ENCODE measurements at places on chromosomes 6 and 20.
A peak's percentile ranks its signal among the peaks of the same experiment; 100 is the strongest.

- no peak for DNase-seq
Observed at GRCh38 chr20:62704341-62704948, 4.2 kb upstream of the NTSR1 start.

DNA sequence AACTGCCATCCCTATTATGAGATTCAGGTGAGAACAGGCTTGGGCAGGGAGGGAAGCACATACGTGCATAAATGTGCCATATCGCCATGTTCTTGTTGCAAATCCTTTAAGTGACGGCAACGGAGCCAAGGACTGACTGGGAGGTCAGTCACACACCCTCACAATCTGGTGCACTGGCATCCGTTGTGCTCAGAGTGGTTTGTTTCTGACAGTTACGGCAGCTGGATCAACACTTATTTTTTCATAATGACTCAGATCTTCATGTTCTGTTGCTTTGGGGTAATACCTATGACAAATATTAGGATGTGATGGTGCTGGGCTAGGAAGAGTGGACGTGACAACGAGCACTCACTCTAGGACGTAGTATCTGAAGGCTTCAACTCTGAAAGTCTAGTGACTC, 56.2 kb upstream of the PREP start:
- DNase-seq = peak; percentile 8

- DNase-seq = no peak
Observed at GRCh38 chr20:23536328-23536974, 31.8 kb downstream of the CST9L start.

- no peak for DNase-seq
Observed at GRCh38 chr6:4466769-4467480, 309.3 kb upstream of the CDYL start.

DNA sequence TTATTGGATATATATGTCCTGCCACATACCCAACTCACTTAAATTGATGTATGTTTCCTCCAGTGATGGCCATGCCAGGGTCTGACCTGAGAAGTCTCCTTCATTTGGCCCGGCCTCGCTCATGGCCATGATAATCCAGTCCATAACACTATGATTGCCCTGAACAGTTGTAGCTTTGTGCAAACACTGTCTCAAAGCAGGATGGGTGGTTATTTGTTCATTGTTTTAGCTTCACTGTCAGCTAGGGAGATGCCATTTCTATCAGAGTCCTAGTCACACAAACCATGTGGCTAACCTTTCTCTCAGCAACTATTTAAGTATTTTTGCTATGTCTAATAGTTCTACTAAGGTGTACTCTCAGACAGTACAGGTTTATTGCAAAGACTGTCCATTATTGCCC, 47.6 kb upstream of the ZNF337 start:
- no peak for DNase-seq

DNA sequence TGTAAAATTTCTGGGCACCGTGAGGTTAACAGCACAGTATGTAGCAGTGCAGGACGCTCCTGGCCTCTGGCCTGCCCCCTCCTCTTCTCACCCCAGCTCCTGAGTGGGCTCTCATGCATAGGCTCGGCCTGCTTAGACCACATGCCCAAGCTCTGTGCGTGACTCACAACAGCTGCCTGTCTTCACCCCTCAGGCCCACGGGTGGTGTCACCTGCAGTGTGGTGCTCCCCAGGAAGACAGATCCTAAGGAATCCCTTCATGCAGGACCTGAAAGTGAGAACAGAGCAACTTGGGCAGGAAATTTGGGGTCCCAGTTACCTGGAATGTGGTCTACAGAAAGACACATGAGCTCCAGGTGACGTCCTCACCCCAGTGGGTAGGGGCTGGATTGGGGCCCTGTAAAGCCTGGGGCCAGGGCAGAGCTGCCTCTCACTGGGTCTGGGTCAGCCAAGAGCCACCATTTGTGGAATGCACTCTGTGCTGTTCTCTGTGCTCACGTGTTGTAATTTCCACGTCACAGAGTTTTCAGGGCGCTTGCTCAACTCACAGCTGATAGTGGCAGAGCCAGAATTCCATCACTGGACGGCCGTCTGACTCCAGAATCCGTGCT, 37.0 kb upstream of the PXDC1 start:
- no peak for DNase-seq

DNA sequence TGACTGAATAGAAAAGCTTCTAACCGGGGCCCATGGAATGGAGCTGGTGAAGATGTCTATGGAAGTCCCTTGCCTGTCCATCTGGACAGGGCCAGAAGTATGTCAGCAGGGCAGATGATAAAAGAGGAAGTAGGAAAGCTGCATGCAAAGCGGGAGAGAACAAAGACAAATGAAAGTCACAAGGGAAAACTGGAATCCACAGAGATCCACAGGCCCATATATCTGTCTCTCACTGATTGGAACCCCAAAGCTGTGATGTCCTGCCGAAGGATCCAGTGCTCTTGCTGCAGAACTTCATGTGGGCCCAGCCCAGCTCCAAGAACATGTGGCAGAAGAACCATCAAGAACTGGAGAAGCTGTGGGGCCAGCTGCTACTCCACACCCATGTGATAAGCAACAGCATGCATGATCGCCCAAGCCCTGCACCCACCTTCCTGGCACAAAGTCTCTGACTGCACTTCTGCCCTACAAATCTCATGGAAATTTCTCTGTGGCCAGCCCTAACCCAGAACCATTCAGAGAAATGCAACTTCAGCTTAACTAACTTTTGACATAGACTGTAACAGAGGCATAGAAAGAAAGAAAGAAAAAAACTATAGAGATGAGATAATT, 716.0 kb downstream of the KIF16B start:
- no peak for DNase-seq

DNA sequence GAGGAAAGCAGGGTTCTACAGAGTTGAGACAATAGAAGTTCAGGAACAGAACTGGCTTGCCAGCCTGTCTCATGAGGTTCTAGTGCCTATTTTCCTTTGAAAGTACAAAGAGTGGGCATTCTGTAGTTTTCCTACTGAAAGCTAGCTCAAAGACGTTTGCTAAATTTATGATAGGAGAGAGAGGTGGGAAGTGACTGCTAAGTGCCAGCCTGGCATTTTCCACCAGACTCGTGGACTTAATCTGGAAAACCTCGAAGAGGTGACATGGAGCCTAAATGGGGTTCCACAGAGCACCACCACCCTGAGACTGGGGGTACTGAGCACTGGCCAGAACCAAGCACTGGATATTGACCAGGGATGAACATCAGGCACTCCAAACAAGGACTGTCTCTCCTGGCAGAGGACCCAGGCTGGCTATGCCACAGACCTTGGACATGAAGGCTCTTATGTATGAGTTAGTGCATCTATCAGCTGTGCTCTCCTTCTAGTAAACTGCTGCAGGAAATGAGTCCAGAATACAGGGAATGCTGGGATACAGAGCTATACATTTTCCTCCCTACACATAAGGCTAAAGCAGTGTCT, 7.1 kb downstream of the PEX6 start:
- DNase-seq = no peak

- DNase-seq = no peak
Observed at GRCh38 chr6:25022140-25022553, 86.4 kb upstream of the RIPOR2 start.

GRCh38 chr6:2818593-2818992, 23.1 kb downstream of the SERPINB1 start:
- DNase-seq = no peak

DNA sequence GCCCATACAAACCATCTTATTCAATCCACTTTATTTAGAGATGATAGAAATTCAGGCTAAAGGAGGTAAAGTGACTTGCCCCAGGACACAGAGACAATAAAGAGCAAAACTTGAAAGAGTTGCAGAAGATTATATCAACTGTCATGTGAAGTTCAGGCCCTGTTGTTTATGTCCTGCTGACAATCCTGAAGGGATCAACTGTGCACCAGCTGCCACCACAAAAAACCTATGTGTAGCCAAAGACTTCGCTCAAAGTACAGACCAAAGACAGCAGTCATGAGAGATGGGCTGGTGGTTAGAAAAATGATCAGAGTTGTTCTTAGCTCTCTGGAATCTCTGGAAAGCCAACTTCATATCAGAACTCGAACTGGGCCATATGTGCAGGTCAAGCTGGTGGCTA, 16.0 kb upstream of the CITED2 start:
- DNase-seq = no peak

DNA sequence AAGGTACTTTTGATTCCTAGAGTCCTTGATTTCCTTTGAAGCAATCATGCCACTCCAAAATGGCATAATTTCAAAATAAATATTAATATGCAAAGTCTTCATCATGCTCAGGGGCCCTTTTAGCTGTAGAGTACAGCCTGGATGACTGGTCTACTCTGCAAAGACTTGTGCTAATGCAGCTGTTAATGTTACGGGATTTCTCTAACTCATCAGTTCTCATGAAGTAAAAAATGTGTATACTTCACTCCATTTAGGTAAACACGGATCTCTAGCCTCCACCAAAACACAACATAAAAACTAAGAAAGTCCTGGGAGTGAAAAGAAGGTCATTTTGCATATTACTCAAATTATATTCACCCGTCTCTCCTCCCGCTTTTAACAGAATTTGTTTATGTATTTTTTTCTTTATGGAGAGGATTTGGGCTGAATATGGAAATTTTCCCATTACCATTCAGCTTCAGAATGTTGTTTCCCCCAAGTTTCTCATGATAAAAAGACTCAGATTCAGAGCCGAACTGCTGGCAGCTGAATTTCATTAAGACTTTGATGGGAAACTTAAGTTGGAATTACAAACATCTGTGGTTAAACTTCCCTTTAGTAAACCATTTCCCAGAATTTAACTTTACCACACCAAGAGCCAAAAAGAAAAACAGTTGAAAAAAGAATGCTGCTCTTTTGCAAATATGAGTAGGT, 8.7 kb downstream of the LAMA4 start:
- no peak for DNase-seq

GRCh38 chr6:18359237-18359885, 27.8 kb upstream of the RNF144B start:
- DNase-seq = no peak

GRCh38 chr20:39310363-39310995, 348.3 kb downstream of the DHX35 start:
- no peak for DNase-seq

DNA sequence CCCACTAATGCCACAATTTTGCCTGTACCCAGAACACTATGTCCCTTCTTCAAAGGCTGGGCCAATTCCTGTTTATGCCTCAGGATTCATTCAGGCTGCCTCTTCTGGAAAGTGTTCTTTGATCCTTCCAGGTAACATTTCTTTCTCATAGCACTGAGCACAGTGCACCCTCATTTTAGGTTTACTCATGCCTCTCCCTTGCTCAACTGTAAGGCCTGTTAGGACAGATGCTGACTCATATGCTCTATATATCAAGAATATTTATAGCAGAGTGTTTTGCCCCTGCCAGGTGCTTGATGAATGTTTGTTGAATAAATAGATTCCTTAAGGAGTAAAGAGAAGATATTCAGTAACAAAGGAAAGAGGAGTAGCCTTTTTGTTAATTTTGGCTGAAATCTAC, 263.9 kb downstream of the PHF3 start:
- no peak for DNase-seq

GRCh38 chr20:38645351-38645750, 43.7 kb downstream of the ARHGAP40 start:
- DNase-seq = no peak

GRCh38 chr6:135372758-135373157, 124.8 kb downstream of the AHI1 start:
- DNase-seq = no peak

- DNase-seq = no peak
Observed at GRCh38 chr20:57612436-57612835, 7.8 kb downstream of the ZBP1 start.

DNA sequence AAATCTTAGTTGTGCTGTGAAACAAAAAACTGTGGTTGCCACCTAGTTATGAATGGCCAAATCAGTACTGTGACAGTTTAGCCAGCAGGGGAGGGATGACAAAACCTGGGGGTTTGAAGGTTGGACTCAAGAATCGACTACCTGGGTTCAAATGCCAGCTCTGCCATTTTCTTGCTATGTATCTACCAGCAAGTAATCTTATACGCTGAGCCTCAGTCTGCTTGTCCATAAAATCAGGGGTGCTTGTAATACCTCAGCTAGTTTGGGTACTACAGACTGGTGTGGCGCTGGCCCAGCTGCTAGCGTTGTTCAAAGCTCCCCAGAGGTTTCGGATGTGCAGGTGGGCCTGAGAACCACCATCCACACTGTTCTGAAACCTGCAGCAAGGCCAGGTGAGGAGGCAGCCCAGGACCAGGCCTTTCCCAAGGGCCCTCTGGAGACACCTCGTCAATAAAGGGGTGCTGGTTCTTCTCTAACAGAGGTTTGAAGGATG, 40.4 kb downstream of the TRAM2 start:
- DNase-seq = no peak

DNA sequence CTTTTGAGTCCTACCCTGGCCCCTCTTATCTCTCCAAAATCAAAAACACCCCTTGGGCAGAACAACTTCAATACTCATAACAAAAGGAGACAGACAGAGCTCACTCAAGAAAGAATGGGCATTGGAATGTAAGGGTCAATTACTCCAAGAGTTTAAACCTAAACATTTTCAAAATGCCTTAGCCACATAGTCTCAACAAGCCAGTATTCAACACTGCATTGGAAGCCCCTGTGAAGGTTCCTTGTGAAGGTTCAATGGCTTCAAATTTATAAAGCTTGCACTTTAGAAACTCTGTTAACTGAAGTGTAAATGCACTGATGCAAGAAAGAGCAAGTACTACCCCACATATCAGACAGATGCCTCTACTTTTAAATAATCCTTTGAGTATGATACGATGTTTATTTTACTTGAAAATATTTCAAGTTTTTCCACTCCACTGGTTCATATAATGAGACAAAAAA, 139.1 kb upstream of the LAMP5 start:
- DNase-seq = no peak

GRCh38 chr6:20952699-20953474, 418.6 kb downstream of the CDKAL1 start:
- DNase-seq = no peak

DNA sequence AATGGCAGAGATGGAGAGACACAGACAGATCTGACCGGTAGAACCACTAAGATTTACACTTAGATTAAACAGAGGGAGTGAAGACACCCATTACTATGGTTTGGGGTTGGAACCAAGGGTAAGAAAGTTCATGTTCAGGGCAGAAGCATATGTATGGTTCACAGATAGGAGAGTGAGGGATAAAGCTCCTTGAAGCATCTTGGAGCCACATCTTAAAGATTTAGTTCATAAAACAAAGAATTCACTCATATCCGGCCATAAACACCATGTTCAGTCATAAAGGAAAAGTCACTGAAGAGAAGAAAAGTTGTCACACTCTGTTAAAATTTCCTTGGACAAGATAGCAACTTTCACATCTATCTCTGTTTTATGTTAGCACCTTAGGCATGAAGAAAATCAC, 18.0 kb downstream of the STX7 start:
- DNase-seq = no peak

DNA sequence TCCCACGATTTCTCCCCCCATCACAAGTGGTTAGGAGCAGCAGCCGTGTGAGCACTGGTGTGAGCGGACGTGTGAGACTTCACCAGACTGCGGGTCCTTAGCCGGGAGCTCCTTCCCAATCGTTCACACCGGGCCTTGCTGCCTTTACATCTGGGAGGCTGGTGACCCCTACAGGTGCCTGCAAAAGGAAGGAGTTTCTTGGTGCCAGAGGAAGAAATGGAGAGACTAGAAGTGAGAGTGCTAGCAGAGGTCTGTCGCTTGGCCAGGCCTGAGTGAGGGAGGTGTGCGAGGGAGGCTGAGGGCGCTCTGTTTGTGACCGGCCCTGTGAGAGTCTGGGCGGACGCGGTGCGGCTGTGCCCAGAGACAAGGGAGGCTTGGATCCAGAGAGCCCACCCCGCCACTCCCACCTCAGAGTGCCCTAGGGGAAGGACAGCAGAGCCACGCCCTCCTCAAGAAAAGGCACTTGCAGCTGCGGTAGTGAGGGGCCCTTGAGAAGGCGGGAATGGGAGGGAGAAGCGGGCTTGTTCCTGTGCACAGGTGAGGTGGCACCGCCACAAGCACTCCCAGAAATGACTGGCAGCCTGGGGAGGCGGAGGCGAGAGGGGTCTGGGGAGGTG, 10.0 kb upstream of the ARMC2 start:
- no peak for DNase-seq

Data from activated gamma-delta T cell treated with Interleukin-2 at 50 U/mL for 16 hours (primary cell).